ENCODE measurements at places on chromosomes 13 and 19. TPM values are rescaled to one million over a fixed set of nuclear protein-coding genes. Genes with fewer than 3 reads are reported as not detected.

GRCh38 chr13:72760189-72760588 lies 21.5 kb downstream of the DIS3 start:
- no peak for DNase-seq

DNA sequence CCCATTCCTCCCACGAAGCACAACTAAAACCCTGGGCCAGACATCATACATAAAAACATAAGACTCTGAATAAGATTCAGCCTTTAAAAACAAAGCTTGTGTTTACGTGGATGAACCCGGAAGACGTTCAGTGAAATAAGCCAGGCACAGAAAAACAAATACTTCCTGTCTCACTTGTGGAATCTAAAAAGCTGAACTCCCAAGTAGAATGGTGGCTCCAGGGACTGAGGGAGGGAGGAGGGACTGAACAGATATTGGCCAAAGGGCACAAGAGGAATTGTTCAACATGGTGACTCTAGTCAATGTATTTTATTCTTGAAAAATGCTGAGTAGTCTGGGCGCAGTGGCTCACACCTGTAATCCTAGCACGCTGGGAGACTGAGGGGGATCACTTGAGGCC lies 35.7 kb upstream of the TPM4 start:
- no peak for DNase-seq

GRCh38 chr13:98584668-98585397 lies 7.9 kb upstream of the STK24 start:
- no peak for DNase-seq

ZNF536 gene
- total RNA-seq = 0.49 TPM

TNNT1 gene
- 23.1 TPM for total RNA-seq

PKN1 gene
- total RNA-seq = 34.8 TPM

GRCh38 chr19:56939951-56940350 lies 99.4 kb upstream of the PEG3 start:
- DNase-seq = no peak

DNA sequence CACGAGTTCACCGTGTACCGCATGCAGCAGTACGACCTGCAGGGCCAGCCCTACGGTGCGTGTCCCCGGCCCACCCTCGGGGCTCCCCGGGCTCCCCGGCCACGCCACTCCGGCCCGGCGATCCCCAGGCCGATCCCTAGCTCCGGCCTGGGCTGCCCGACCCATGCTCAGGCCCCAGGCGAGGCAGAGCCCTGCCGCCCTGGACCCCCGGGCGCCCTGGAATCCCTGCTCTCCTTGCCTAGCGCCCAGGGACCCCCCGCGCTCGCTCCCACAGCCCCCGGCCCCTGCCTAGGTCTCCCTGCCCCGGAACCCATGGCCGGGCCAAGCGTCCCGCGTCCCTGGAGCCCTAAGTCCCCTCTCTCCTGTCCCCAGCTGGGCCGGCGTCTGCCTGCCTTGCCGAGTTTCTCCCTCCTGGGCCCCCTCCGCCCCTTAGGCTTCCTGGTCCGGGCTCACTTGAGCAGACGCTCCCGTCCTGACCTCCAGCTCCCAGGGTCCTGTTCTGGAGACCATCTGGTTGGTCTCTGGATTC lies 494 bp downstream of the NCLN start:
- DNase-seq = no peak

DNA sequence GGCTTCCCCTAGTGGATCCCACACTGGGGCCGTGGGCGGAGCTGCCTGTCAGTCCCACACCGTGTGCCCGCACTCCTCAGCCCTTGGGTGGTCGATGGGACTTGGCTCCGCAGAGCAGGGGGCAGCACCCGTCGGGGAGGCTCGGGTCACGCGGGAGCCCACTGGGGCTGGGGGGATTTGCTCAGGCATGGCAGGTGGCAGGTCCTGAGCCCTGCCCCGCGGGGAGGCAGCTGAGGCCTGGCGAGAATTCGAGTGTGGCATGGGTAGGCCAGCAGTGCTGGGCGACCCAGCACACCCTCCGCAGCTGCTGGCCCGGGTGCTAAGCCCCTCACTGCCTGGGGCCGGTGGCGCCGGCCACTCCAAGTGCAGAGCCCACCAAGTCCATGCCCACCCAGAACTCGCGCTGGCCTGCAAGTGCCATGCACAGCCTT lies 481.7 kb upstream of the PRR20A start:
- no peak for DNase-seq

- no peak for DNase-seq
Measured at GRCh38 chr13:88707646-88708045, 1036.5 kb downstream of the SLITRK5 start.

KLK15 gene
- total RNA-seq = not detected

DNA sequence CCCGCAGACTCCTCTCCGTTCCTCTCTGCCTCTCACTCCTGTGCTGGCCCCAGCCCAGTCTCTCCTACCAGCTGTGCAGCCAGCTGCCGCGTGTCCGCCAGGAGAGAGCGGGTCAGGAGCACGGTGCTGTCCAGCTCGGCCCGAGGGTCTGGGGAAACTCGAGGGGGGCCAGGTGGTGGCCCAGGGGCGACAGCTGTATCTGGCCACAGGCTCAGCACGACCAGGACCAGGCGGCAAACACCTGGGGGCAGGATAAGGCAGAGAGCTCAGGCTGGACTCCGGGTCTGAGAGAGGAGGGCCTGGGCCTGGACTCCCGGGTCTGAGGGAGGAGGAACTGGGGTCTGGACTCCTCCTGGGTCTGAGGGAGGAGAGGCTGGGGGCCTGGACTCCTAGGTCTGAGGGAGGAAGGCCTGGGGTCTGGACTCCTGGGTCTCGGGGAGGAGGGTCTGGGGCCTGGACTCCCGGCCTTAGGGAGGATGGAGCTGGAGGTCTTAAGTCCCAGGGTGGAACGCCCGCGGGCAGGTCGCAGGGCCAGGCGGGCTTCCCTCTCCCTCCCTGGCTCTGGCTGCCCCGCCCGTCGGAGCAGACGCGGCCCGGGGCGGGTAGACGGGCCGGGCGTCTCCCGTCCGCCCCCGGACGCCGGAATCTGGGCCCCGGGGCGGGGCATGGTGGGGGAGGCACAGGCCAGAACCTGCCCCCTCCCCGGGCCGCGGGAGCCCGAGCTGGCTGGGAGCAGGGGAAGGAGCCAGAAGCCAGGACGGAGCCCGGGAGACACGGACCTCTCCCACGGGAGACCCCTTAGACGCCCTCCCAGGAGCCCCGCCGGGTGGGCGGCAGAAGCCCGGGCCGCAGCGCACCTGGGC lies 1.3 kb downstream of the IL11 start:
- no peak for DNase-seq

NTN5 gene
- total RNA-seq = not detected

DNA sequence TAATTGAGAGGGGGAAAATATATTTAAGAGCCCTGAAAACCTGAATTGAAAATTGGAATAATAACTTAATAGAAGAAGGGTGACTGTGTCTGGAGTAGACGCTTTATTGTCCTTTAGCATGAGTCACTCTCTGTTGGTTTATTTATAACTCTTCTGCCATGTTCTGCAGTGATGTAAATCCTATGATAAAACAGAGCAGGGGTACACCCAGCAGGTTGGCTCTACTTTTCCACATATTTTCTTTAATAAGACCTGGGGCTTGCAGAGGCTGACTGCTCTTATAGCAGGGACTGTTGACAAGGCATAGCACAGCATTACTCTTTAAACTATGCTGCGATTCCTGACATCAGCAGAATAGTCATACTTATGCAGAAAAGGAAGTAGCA lies 389.9 kb upstream of the PCDH9 start:
- DNase-seq = no peak

DNA sequence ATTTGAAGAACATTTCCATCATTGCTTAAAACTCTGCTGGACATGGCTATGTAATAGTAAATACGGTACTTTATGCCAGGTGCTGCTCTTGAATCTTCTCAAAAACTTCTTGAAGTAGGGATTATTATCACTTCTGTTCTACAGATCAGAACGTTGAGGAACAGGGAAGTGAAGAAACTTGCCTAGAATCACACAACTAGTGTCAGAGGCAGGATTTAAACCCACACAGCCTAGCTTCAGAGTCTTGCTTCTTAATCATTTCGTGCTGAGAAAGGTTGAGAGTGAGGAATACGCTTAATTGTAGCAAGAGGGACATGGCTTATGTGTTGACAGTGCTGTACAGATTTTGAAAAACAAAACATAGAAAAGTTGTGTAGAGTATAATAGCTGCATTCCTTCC lies 13.5 kb downstream of the TM9SF2 start:
- DNase-seq = no peak

GRCh38 chr13:37599519-37599918 lies 951 bp upstream of the POSTN start:
- DNase-seq = no peak

GRCh38 chr13:97030705-97031452 lies 36.6 kb upstream of the OXGR1 start:
- DNase-seq = no peak

MOB3A gene
- total RNA-seq = 23.2 TPM

GRCh38 chr13:39501702-39502324 lies 101.2 kb downstream of the LHFPL6 start:
- DNase-seq = no peak

DNA sequence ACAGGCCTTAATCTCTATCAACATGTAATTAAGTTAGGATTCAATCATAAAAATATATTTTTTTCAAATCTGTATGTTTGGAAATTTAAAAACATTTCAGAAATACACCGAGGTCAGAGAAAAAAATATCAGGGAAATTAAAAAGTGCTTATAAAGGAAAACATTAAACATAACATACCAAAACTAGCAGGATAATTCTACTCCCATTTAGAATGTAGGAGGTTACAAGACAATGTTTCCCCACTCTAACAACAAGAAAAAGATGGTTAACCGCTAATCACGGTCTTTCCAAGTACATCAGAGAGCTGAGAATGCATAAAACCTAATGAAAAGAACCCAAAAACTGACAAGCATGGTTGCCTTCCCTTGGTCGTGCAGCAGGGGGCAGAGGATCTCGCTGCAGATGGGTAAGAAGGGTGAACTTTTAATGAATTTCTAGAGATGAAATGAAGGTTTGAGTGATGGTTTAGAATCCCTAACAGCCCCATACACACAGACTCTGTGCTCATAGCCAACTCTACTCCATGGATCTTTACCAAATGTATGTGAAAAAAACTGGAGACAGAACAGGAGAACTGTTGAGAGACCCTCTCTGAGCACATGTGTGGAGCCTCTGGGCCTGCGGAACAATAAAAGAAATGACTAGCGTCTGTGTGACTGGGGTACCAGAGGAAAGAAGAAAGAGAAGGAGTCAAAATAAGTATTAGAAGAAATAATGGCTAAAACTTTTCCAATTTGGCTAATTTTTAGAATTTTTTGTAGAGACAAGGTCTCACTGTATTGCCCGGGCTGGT lies 51.3 kb upstream of the LSM14A start:
- no peak for DNase-seq

DNA sequence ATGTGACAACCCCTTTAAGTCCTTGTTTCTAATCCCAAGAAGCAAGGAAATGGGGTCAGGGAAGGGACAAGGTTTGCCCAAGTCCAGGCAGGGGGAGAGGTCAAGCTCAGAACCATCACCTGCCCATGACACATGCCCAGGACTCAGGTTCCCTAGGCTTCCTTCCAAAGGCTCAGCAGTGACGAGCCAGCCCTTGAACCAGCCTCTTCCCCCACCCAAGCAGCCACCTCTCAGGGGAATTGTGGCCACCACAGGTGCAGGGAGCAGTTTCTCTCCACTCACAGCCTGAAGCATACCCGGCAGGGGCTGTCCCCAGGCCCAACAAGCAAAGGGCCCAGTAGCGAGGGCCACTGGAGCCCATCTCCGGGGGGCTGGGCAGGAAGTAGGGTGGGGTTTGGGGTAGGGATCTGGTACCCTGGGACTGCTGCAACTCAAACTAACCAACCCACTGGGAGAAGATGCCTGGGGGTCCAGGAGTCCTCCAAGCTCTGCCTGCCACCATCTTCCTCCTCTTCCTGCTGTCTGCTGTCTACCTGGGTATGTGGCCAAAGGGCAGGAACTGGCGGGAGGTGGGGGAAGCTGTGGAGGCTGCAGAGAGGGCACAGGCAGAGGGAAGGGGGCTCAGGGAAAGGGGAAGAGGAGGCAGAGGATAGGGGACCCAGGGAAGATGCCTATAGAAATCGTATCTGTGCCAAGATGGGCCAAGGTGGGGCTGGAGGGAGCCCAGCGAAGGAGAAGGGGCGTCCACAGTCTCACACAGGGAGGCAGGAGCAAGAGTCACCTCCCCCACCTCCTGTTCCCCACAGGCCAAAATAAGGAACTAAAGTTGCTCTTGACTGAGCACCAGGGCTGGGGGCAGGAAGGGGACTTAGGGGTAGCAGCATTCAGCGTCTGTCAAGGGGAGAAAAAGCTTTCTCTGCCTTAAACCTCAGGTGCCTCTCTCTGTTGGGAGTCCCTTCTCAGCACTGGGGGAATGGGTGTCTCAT lies at the start of gene CD79A:
CD79A (plus strand) TSS at position 433 of the 986 bp plus-strand sequence; CDS start at position 459, 26 bp downstream.
- no peak for DNase-seq

DNA sequence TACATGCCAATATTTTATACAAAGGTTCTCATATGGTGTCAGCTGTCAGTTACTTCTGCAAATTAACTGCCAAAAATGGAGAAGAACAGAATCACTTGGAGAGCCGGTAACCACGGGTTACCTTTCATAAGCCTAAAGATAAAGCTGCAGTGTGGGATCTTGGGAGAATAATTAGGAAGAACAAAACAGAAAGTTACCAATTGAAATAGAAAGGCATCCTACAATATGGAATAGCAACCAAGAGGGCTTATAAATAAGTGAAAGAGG lies 74.2 kb downstream of the TSHZ3 start:
- no peak for DNase-seq

- no peak for DNase-seq
Measured at GRCh38 chr19:16386619-16387240, 62.1 kb downstream of the KLF2 start.

GRCh38 chr19:14379294-14380065 lies 1.8 kb upstream of the ADGRE5 start:
- no peak for DNase-seq

GRCh38 chr13:26370553-26370952 lies 116.6 kb downstream of the CDK8 start:
- no peak for DNase-seq

LIM2 gene
- total RNA-seq = not detected

SPTBN4 gene
- 0.92 TPM for total RNA-seq

ASF1B gene
- 8.3 TPM for total RNA-seq
